ENCODE measurements at places on chromosomes 11 and 22. TPM values are rescaled to one million over a fixed set of nuclear protein-coding genes. Genes with fewer than 3 reads are reported as not detected.

GRCh38 chr22:49295465-49295743 is 532.3 kb downstream of the BRD1 start:
- H3K27ac ChIP-seq: no peak overlapping the region
- no peaks in the 10 kb centered on the region for H3K27me3 ChIP-seq
- H3K4me3 ChIP-seq: no peak overlapping the region

DNA sequence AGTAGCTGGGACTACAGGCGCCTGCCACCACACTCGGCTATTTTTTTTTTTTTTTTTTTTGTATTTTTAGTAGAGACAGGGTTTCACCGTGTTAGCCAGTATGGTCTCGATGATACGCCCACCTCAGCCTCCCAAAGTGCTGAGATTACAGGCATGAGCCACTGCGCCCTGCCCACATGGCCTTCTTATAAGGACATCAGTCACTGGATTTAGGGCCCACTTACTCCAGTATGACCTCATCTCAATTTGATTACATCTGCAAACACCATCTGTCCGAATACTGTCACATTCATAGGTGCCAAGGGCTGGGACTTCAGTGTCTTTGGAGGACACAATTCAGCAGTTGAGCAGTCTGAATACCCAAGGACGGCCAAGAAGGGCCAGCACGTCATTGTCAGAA is 8.2 kb upstream of the PRR5 start:
- H3K27ac ChIP-seq: no peak overlapping the region
- DNase-seq: no peak
- no peaks in the 10 kb centered on the region for H3K36me3 ChIP-seq
- H3K4me3 ChIP-seq: no peak overlapping the region

DNA sequence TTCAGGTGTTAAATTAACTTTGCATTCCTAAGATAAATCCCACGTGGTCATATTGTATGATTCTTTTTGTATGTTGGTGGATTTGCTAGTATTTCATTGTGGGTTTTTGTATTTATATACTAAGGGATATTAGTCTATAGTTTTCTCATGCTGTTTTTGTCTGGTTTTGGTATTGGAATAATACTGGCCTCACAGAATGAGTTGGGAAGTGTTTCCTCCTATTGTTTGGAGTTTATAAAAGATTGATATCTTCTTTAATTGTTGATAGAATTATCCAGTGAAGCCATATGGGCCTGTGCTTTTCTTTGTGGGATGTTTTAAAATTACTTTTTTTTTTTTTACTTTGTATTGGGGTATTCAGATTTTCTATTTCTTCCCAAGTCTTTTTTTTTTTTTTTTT is 59.8 kb downstream of the QSER1 start:
- peaks cover 2% of the 10 kb centered on the region for H3K27me3 ChIP-seq
- H3K4me3 ChIP-seq: no peak overlapping the region
- DNase-seq: no peak
- H3K27ac ChIP-seq: no peak overlapping the region

DNA sequence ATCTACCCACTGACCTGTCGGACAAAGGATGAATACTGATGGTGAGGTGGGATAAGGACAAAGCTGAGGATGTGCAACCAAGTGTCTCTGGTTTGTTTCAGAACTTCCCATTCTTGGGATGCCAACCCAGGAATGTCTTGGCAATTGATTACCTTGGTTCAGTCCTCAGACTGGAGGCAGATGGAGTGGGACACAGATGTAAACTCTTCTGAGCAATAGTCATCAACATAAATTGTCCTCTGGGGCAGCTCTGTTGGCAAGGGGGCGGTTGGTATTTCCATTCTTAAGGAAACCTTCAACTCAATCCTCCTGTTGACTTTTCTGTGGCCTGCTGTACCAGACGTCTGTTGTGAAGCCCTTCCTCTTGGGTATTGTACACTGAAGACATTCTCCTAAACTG is 6.8 kb downstream of the ABTB2 start:
- no peak overlapping the region for H3K27ac ChIP-seq
- H3K36me3 ChIP-seq: no peaks in the 10 kb centered on the region
- peaks cover 28% of the 10 kb centered on the region for H3K4me1 ChIP-seq
- H3K27me3 ChIP-seq: peaks cover 14% of the 10 kb centered on the region
- no peak overlapping the region for H3K4me3 ChIP-seq

- H3K4me3 ChIP-seq: no peak overlapping the region
- H3K27ac ChIP-seq: no peak overlapping the region
- peaks cover 10% of the 10 kb centered on the region for H3K27me3 ChIP-seq
Measured at GRCh38 chr11:69102732-69103615, 52.8 kb upstream of the SMIM38 start.

DNA sequence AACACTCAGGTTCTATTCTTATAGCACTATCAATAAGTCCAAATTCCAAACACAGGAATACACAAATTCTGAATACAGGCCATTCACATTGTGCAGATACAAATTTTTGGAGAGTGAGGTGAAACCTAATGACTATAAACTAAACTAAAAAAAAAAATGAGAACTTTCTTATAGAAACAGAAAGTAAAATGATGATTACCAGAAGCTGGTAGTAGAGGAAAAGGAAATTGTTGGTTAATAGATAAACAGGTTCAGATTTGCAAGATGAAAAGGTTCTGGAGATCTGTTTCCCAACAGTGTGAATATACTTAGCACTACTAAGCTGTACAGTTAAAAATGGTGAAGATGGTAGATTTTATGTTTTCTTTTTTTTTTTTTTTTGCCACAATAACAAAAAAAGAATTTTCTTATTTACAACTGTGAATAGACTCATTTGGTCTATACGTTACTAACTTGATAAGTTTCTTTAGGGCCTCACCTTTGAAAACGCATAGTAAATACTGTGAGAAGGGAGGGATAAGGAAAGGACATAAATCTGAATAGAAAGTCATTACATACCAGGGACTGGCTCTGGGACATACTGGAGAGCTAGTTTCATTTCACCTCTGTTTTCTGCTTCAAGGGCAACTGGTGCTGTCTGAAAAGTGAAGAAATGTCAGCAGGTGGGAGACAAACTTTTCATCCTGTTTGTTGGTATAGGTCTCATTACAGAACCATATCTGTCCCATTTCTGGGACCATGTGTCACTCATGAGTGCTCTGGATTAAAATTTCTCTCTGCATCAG is 14.2 kb upstream of the CCDC89 start:
- DNase-seq: no peak
- no peak overlapping the region for H3K27ac ChIP-seq
- H3K36me3 ChIP-seq: peaks cover 48% of the 10 kb centered on the region

GRCh38 chr11:68081691-68082090 is 39.5 kb downstream of the CHKA start:
- H3K27me3 ChIP-seq: no peaks in the 10 kb centered on the region
- no peak overlapping the region for H3K27ac ChIP-seq
- peaks cover 5% of the 10 kb centered on the region for H3K36me3 ChIP-seq
- DNase-seq: no peak
- no peaks in the 10 kb centered on the region for H3K4me1 ChIP-seq

GRCh38 chr11:61477126-61477525 is 31.4 kb upstream of the LRRC10B start:
- DNase-seq: no peak
- H3K36me3 ChIP-seq: peaks cover 13% of the 10 kb centered on the region
- no peak overlapping the region for H3K27ac ChIP-seq
- peaks cover 8% of the 10 kb centered on the region for H3K27me3 ChIP-seq

The PTGDR2 gene
- not detected for total RNA-seq

The RCOR2 gene
- 0.34 TPM for total RNA-seq

The OR2D2 gene
- total RNA-seq: not detected

The MS4A12 gene
- not detected for total RNA-seq

Data from HFFc6 (cell line).